ENCODE measurements at places on chromosomes 4 and X.

DNA sequence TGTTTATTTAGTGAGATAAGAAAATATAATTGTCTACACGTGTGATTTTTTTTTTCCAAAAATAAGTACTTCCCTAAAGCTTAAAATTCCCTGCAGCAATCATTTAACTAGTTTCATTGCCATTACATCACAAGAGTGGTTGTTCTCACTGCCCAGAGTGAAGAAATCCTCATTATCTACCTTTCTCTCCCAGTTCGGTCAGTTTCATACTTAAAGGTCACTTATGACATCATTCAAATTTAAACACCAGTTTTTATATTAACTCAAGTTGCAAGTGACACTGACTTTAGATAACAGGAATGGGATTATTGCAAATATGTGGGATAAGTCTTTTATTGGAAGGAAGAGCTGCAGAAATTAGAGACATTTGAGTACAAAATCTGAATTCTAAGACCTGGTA, 1699.8 kb upstream of the IGFBP7 start:
- no peak overlapping the region for H3K27ac ChIP-seq
- H3K27me3 ChIP-seq: no peaks in the 10 kb centered on the region
- no peak for DNase-seq
- H3K4me3 ChIP-seq: no peak overlapping the region
- no peaks in the 10 kb centered on the region for H3K4me1 ChIP-seq

- H3K4me1 ChIP-seq: peaks cover 2% of the 10 kb centered on the region
- H3K27ac ChIP-seq: no peak overlapping the region
- H3K36me3 ChIP-seq: peaks cover 10% of the 10 kb centered on the region
- no peak overlapping the region for H3K4me3 ChIP-seq
- DNase-seq: no peak
Measured at GRCh38 chr4:150325872-150326271, 247.6 kb downstream of the DCLK2 start.

- H3K36me3 ChIP-seq: no peaks in the 10 kb centered on the region
- H3K27me3 ChIP-seq: no peaks in the 10 kb centered on the region
- no peak overlapping the region for H3K4me3 ChIP-seq
- H3K27ac ChIP-seq: no peak overlapping the region
- H3K4me1 ChIP-seq: no peaks in the 10 kb centered on the region
Measured at GRCh38 chr4:174066611-174067205, 216.8 kb downstream of the FBXO8 start.

DNA sequence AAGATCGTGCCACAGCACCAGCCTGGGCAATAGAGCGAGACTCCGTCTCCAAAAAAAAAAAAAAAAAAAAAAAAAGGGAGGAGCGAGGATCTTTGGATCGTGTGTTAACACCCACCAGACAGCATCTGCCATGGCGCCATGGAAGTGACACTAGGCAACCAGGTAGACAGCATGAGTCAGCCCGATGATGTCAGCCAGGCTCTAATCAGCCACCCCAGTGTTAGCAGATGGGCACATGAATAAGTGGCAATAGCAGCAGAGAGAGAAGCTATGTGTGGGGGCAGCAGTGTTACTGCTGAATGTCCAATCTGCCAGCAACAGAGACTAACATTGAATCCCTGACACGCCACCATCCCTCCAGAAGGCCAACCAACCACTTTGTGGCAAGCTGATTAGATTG, 6.6 kb downstream of the SYN1 start:
- DNase-seq: no peak
- peaks cover 20% of the 10 kb centered on the region for H3K27me3 ChIP-seq
- no peaks in the 10 kb centered on the region for H3K36me3 ChIP-seq
- no peak overlapping the region for H3K4me3 ChIP-seq

DNA sequence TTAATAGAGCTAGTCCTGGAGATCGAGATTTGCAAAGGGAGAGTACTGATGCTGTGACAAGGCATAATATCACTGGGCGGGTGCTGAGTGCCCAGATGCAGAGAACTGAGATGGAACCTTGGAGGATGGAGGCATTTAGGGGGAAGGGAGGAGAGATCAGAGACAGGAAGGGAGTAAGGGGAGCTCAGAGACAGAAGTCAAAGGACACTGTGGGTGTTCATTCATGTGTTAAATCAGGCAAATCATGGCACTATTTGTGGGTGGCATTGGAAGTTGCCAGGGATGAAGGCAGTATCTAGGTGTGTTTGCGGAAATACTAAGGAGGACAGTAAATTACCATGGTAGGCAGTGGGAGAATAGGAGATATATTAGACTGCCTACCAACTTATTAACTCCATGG, 135.0 kb downstream of the RBM46 start:
- no peak overlapping the region for H3K27ac ChIP-seq
- no peaks in the 10 kb centered on the region for H3K27me3 ChIP-seq
- no peak for DNase-seq
- no peaks in the 10 kb centered on the region for H3K4me1 ChIP-seq
- H3K36me3 ChIP-seq: no peaks in the 10 kb centered on the region
- H3K4me3 ChIP-seq: no peak overlapping the region

GRCh38 chr4:149108626-149109025, 666.4 kb upstream of the NR3C2 start:
- H3K27ac ChIP-seq: no peak overlapping the region
- no peaks in the 10 kb centered on the region for H3K36me3 ChIP-seq
- H3K4me1 ChIP-seq: no peaks in the 10 kb centered on the region
- DNase-seq: no peak
- no peak overlapping the region for H3K4me3 ChIP-seq

DNA sequence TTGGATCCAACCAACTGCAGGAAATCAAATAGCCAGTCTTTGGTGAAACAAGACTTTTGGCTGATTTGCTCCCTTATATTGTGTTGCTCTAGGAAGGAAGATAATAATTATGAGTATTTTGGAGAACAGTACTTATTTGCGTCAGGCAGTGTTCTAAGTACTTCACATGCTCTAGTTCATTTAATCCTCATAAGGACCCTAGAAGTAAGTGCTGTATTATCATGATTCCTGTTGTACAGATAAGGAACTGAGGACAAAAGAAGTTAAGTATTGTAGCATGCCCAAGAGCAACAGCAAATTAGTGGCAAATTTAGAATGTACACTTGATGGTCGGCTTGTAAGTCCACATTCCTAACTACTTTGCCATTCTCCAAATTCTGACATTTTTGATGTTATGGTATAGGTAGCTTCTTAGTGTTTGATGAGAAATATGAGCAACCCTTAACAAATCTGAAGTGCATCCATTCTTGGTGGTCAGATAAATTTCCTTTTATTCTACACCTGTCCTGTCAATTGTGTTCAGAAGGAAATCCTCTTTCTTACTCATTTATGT, 72.0 kb downstream of the SPRY1 start:
- no peak overlapping the region for H3K4me3 ChIP-seq
- H3K36me3 ChIP-seq: no peaks in the 10 kb centered on the region

DNA sequence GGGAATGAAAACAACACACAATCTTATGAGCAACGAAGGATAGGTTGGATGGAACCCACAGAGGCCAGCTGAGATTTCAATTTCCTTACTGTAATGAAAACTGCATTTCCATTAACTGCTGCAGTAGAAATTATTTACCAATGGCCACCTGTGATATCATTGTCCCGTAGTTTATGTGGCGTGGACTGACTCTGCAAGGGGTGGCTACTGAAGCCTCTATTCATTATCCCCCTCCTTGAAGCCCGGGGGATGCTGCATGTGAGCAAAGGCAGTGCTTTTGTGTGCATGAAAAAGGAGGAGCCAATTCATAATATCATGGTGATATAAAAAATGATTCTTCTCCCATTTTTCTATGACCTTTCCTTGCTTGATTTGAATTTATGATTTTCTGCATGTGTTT, 207.8 kb downstream of the PTTG2 start:
- H3K4me3 ChIP-seq: no peak overlapping the region
- H3K27ac ChIP-seq: no peak overlapping the region
- H3K36me3 ChIP-seq: peaks cover 3% of the 10 kb centered on the region
- DNase-seq: no peak

- no peaks in the 10 kb centered on the region for H3K36me3 ChIP-seq
- H3K27ac ChIP-seq: no peak overlapping the region
- DNase-seq: no peak
- H3K27me3 ChIP-seq: no peaks in the 10 kb centered on the region
- H3K4me3 ChIP-seq: no peak overlapping the region
Measured at GRCh38 chr4:14084598-14084997, 457.1 kb upstream of the BOD1L1 start.

- no peaks in the 10 kb centered on the region for H3K27me3 ChIP-seq
- no peak for DNase-seq
- H3K4me1 ChIP-seq: peaks cover 18% of the 10 kb centered on the region
- H3K36me3 ChIP-seq: peaks cover 14% of the 10 kb centered on the region
- H3K4me3 ChIP-seq: no peak overlapping the region
Measured at GRCh38 chr4:40536032-40536431, 93.6 kb downstream of the RBM47 start.

GRCh38 chr4:110955748-110956147, 332.9 kb upstream of the PITX2 start:
- no peak for DNase-seq
- no peaks in the 10 kb centered on the region for H3K27me3 ChIP-seq
- H3K36me3 ChIP-seq: no peaks in the 10 kb centered on the region
- H3K4me1 ChIP-seq: no peaks in the 10 kb centered on the region

DNA sequence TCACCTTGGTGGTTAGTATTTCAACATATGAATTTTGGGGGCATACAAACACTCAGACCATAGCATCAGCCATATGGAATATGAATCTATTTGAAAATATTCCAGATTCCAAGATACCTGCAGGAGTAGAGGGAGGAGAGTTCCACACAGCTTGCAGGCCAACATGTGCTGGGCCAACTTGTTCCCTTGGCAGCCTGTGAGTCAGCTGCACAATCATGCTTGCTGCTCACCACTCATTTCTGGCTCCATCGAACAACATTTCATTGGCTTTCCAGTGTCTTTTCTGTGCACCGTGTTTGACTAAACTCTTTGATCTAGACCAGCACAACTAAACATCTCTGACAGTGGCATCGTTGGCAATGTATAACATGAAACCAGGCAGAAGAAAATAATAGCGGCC, 282.5 kb upstream of the RASGEF1B start:
- no peaks in the 10 kb centered on the region for H3K27me3 ChIP-seq
- no peaks in the 10 kb centered on the region for H3K36me3 ChIP-seq
- no peak overlapping the region for H3K4me3 ChIP-seq
- no peak overlapping the region for H3K27ac ChIP-seq
- no peak for DNase-seq
- peaks cover 7% of the 10 kb centered on the region for H3K4me1 ChIP-seq

DNA sequence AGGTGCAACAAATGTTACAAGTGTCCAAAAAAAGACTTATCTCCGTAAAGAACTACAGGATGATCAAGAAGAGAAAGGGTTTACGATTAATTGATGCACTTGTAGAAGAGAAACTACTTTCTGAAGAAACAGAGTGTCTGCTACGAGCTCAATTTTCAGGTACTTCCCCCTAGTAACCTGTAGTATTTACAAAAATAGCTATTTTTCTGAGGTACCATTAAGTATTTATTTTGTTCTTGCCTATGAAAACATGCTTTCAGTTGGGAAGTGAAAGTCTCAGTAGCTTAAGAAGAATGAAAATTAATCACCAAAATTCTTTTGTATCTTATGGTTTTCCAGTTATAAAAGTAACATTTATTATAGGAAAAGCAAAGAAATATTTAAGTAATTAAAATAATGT, 5.9 kb downstream of the THAP9 start:
- no peak overlapping the region for H3K4me3 ChIP-seq
- H3K4me1 ChIP-seq: peaks cover 30% of the 10 kb centered on the region
- H3K27me3 ChIP-seq: no peaks in the 10 kb centered on the region
- no peak for DNase-seq

DNA sequence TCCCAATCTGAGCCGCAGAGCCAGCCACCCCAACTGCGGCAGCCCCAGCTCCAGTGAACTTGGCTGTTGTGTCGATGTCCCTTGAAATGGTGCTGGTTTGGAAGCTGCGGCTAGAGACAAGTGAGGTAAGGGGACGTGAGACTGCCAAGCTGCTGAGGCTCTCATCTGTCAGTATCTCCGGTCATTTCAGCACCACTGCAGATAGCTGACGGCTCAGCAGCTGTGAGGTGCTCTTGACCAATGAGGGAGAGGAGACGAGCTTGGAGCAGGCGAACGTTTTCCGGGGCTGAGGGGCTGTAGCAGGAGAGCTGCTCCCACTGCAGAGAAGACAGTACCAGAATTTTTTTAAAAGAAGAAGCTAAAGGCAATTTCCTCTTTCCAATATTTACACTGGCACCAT, 175.5 kb upstream of the CASK start:
- no peak overlapping the region for H3K27ac ChIP-seq
- peaks cover 11% of the 10 kb centered on the region for H3K4me1 ChIP-seq
- DNase-seq: no peak

DNA sequence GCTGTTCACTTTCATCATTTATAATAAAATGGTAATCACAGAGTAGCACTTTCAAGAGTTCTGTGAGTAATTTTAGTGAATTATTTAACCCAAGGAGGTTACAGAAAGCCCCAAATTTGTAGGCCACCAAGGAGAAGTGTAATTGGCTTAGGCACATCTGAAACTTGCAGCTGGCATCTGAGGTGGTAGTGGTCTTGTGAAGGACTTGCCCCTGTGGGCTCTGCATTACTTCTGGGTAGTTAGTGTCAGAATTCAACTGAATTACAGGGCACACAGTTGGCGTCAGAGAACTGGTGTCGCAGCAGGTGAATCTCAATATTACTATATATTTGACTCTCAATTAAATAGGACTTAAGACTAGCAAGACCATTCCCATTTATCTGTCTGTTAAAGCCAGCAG, 36.9 kb downstream of the GPR174 start:
- H3K4me1 ChIP-seq: peaks cover 48% of the 10 kb centered on the region
- DNase-seq: no peak
- H3K27me3 ChIP-seq: no peaks in the 10 kb centered on the region
- peaks cover 26% of the 10 kb centered on the region for H3K36me3 ChIP-seq
- no peak overlapping the region for H3K4me3 ChIP-seq
- H3K27ac ChIP-seq: peak overlapping the region; percentile 91

DNA sequence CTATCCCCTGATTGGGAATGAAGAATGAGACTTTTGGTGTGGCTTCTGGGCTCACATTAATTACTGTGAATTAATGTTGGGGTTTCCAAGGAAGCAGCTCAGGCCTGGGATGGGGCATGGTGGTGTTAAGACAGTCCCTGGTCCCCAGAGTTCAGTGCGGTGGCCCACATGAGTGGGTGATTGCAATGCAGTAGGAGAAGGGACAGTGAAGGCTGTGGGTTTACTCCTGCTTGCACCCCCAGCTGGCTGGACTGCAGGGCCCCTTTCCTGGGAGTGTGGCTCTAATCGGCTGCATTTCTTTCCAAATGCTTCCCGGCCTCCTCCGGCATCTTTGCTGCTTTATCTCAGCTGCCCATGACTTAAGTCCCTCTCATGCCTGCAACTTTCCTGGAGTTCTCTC, 28.2 kb upstream of the GPR78 start:
- H3K27ac ChIP-seq: no peak overlapping the region
- H3K4me3 ChIP-seq: no peak overlapping the region
- DNase-seq: no peak

- H3K27me3 ChIP-seq: no peaks in the 10 kb centered on the region
- no peak overlapping the region for H3K27ac ChIP-seq
- no peaks in the 10 kb centered on the region for H3K36me3 ChIP-seq
- H3K4me1 ChIP-seq: no peaks in the 10 kb centered on the region
- no peak for DNase-seq
Measured at GRCh38 chrX:143304025-143304424, 213.2 kb downstream of the SPANXN3 start.

Measured in activated T-helper 2 cell treated with anti-CD3 and anti-CD28 coated beads, Interferon-gamma antibody, Interleukin-2, Interleukin-4, amounts not matched to agents 10 μg/mL and 5 μg/mL and 100 μg/mL, durations not matched to agents 14 hours and 24 hours and 36 hours (primary cell).